COLO829 (cell line): ENCODE measurements at places on chromosomes 11 and 22.

DNA sequence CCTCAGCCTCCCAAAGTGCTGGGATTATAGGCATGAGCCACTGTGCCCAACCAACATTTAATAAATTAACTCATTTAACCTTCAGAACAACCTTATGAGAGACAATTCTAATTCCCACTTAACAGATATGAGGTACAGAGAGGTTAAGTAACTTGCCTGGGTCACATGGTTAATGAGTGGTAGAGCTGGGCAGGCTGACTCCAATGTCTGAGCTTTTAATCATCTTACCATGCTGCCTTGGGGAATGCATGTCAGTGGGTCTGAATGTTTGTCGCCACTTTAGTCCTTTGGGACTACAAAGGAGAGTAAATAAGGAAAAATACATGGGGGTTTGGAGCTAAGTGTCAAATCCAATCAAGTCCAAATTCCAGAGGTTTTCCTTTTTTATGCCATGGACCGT, 11.2 kb upstream of the PIK3C2A start:
- no peak for DNase-seq

GRCh38 chr11:72962084-72962483, 147.9 kb downstream of the ATG16L2 start:
- DNase-seq, result no peak

GRCh38 chr11:27331981-27332380, 31.0 kb downstream of the CCDC34 start:
- DNase-seq, result no peak

- no peak for DNase-seq
Observed at GRCh38 chr11:44327730-44328129, 17.8 kb upstream of the ALX4 start.

DNA sequence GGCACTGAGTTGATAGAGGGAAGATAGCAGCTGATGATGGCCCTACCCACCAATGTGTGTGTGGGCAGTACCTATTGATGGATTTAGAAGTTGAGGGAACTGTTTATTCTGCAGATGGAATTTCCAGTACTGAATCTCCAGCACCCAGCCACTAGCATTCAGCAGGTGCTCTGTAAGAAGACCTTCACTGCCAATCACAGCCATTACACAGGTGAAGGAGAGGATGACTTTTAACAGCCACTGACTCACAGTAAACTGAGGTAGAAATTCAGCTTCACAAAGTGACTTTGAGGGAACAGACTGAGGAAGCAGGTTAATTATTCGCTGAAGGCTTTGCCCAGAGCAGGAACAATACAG, 107.8 kb downstream of the GGTLC2 start:
- no peak for DNase-seq

DNA sequence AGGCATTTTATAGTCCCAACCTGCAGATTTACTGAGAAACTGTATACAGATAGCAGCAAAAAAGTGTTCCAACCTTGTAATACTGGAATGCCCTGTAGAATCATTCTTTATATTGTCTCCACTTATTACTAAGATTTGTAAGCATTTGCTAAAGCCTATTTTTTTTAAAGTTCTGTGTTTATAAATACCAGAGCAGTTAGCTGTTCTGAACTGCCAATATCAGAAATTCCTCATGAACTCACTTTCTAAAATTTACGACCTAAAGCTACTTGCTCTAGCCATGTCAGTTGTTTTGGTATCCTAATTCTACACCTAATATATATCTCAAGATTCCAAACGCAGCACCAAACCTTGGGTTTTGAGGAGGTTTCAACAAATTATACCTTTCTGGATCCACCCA, 103.2 kb downstream of the C11orf65 start:
- DNase-seq, result no peak

- no peak for DNase-seq
Observed at GRCh38 chr11:34155057-34155756, 49.8 kb downstream of the NAT10 start.

- no peak for DNase-seq
Observed at GRCh38 chr11:113493206-113493605, 18.0 kb upstream of the DRD2 start.

- DNase-seq, result no peak
Observed at GRCh38 chr22:28900379-28900925, 17.1 kb downstream of the ZNRF3 start.

- peak; percentile 36 for DNase-seq
Observed at GRCh38 chr11:78339483-78339882, 78.1 kb downstream of the GAB2 start.

GRCh38 chr22:36221799-36222751, 17.3 kb downstream of the APOL2 start:
- DNase-seq, result no peak

GRCh38 chr11:68065841-68066240, 27.0 kb downstream of the TCIRG1 start:
- DNase-seq, result no peak

- no peak for DNase-seq
Observed at GRCh38 chr11:34044664-34045485, 6.7 kb upstream of the CAPRIN1 start.

DNA sequence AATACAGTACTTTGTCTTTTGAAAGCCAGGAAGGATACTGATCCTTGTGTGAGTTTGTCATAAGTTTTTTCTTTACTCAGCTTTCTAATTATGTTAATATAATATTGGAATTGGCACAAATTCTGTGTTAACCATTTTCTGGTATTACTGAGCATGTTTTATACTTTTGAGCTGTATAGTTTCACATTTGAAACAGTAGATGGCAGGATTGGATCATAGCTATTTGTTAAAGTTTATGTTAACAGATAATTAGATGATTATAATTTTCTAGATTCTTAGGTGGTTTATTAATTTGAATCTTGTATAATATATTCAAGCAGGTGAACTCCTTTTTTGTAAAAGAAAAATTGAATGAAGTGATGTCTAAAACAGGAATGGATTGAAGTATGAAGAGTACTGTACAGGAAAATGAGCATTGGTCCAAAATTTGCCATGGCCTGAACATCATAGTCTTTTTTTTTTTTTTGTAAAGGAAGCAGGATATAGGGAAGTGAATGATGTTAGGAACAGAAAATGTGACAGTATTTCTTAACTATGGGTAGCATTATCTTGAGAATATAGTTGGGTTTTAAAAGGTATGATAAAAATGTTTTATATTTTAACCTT, 102.0 kb downstream of the CYP2R1 start:
- no peak for DNase-seq
